Activated CD4-positive, alpha-beta T cell treated with anti-CD3 and anti-CD28 coated beads, Interleukin-2, amount 10 ng/mL, durations not matched to agents 7 days and 5 days (primary cell): ENCODE measurements at places on chromosomes 7 and 10.

- no peak for DNase-seq
These were observed 280.9 kb downstream of the LRMDA start for GRCh38 chr10:75712242-75712880.

- peak; percentile 97 for DNase-seq
These were observed at the start of gene CUEDC2 for GRCh38 chr10:102432162-102432950. TSS of gene CUEDC2 (minus strand) at chr10:102432574. CDS start at chr10:102425188, 7,386 bp downstream.

DNA sequence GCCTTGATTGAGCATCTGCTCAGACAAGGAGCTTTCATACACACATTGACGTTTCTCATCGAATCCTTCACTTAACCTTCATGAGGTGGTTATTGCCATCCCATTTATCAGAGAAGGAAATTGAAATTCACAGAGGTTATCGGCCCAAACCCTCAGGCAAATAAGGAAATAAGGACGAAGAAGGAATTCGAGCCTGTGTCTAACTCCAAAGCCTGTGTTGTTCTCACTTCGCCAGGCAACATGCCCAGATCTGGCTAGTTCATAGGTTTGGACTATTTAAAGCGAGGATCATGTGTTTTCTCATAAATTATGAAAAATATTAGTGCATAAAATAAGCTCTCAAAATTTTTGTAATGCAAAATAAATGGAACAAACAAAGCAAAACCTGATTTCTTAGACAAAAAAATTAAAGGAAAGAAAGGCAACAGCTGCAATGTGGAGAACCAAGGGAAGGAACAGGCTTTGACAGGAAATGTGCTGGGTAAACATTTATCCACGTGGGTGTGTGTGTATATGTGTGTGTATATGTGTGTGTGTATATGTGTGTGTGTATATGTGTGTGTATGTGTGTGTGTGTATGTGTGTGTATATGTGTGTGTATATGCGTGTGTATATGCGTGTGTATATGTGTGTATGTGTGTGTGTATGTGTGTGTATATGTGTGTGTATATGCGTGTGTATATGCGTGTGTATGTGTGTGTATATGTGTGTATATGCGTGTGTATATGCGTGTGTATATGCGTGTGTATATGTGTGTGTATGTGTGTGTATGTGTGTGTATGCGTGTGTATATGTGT lies 4.8 kb downstream of the UCN3 start:
- DNase-seq = no peak

DNA sequence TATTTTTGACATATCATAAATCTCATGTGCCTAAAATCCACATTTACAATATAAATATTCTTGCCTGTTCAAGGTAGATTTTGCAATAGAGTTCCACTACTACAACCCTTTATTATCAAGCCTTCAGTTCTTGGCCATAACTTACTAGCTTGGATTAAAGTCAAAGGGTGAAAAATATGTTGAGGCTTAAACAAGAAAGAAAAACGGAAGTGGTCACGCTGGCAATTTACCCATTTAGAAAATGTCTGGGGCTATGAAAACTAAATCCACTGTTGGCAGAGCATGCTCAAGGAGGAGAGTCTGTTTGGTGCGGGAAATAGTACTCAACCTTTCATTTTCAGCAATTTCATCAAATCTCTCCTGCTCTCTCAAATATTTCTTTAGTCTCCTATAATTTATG lies 209.8 kb upstream of the RHOBTB1 start:
- DNase-seq = no peak

DNA sequence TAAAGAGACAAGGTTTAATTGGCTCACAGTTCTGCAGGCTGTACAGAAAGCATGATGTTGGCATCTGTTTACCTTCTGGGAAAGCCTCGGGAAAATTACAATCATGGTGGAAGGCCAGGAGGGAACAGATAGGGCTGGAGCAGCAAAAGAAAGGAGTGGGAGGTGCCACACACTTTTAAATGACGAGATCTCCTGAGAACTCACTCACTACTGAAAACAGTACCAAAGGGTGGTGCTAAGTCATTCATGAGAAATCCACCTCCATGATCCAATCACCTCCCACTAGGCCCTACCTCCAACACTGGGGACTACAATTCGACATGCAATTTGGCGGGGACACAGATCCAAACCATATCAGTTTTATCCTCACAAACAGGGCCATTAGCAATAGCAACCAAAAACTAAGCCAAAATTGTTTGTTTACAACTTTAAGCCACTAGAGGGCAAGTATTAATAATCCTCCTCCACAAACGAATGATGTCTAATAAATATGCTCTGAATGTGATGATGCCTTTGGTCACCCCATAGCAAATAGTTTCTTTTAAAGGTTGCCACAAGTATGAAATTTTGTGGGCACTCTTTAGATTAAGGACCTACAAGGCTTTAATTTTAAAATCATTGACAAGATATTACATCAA lies 129.2 kb upstream of the NRBF2 start:
- no peak for DNase-seq

GRCh38 chr10:3835770-3836169 lies 50.8 kb upstream of the KLF6 start:
- DNase-seq = no peak

DNA sequence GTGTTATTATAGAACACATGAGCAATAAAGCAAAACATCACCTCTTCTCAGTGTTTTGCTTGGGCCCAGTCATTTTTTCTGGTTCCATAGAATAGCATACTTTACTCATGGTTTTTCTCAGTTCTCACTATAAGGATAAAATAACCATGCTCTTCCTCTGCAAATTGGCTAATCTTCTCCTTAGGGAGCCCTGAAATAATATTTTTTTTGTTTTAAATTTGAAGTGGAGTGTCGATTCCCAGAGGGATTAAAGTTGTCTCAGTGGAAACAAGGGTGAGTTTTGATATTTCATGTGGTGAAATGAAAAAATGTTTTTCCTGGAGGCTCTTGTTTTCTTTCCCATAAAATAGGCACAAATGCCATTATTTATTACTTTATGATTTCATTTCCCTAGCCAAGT lies 127.3 kb downstream of the NOC3L start:
- no peak for DNase-seq
